ENCODE measurements at places on chromosomes 7 and 10.
A peak's percentile ranks its signal among the peaks of the same experiment; 100 is the strongest.

- DNase-seq = peak; percentile 19
Observed at GRCh38 chr7:107810626-107811025, 7.6 kb upstream of the SLC26A3 start.

DNA sequence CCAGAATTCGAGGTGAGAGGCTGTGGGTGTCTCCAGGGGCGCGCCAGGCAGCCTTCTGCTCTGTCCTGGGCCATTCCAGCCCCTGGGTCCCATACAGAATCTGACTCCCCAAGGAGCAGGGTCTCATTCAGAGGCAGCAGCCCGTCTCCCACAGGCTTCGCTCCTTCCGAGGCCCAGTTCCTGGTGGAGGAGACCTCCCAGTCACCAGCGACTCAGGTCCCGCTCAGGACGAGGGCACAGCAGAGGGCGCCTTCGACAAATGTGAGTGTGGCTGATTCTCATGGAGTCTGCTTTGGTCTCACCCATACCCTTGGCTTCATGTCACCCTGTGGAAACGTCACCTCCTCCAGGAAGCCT, 81.8 kb upstream of the GPR26 start:
- DNase-seq = no peak

GRCh38 chr7:115153769-115154477, 232.0 kb downstream of the MDFIC start:
- DNase-seq = no peak

DNA sequence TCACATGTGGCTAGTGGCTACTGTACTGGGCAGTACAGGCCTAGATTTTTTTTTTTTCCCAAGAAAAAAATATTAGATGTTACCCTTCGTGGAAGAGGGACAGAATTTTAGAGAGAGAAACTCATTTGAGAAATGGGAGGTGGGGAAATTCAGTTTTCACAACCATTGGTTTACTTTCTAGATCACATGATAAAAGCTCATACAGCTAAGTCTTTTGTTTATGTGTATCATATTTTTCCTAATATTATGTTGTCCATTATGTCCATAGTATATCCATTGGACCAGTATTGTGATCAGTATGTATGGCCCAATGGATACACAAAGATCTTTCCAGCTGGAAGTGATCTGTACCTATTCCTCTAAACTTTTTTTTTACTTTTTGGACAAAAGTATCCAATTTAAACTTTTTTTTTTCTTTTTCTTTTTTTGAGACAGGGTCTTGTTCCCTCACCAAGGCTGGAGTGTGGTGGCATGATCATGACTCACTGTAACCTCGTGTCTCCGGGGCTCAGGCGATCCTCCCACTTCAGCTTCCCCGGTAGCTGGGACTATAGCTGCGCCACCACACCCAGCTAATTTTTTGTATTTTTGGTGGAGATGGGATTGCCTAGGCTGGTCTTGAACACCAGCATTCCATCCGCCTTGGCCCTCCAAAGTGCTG, 4.1 kb downstream of the CALU start:
- no peak for DNase-seq

DNA sequence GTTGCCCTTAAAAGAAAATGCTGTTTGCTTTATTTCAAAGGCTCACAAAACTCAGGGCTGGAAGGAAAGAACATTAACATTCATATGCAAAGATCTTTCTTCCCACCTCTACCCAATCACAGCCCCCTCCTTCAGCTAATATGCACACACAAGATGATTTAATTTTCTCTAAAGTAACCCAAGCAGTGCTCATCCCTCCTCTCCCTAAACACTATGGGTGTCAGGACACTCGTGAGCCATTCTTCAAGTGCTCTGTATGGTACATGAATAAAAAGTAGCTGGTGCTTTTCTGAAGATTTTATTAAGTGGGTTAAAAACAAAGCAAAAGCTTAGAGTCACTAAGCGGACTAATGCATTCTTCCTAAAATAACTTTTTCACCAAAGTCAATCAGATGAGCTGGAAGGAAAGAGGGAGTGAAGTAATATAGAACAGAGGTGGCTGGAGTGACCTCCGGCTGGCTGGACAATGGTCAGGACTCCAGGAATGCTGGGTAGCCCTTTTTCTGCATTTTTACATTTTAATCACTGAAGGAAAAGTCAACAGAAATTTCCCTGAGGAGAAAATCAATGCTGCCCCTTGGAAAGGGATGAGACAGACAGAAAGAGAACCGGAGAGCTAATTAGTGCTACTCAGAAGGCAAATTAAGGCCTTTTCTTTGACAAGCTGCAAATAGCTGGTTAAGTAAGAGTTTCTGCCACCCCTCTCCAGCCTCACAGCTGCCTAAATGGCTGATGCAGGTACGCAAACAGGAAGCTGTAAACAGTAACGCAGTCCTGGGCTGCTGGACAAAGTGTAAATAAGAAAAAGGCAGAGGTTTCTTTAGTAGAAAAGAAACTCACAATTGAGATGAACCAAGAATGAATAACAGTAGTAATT, 6.6 kb downstream of the DGKI start:
- DNase-seq = peak; percentile 54

DNA sequence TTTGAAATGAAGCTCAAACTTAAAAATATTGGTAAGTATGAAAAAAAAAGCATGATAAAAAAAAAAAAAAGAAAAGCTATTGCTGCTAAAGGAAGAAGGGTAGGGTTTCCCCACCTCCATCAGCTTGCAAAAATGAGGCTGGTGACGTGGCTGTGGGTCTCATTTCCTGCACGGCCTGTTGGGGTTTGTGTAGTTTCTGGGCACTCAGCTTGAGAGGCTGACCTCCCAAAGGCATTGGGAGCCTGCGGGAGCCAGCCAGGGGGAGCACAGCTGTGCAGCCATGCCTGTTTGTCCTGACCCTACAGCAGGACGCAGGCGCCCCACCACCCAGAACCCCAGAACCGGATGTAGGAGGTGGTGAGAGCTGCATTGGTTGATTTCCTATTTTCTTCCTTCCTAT, 48.8 kb upstream of the CARD11 start:
- no peak for DNase-seq

GRCh38 chr10:92696606-92697383, 7.0 kb downstream of the HHEX start:
- peak; percentile 36 for DNase-seq

- no peak for DNase-seq
Observed at GRCh38 chr7:135253851-135254771, 20.5 kb downstream of the STRA8 start.

Measured in GM23338 (cell line).